ENCODE measurements at places on chromosomes 7 and 10. TPM values are rescaled to one million over a fixed set of nuclear protein-coding genes. Genes with fewer than 3 reads are reported as not detected.

CPA4 gene
- 113 TPM for total RNA-seq

RARRES2 gene
- total RNA-seq, result not detected

TRIM50 gene
- not detected for total RNA-seq

SEC24C gene
- total RNA-seq, result 88.3 TPM

NPFFR1 gene
- total RNA-seq, result not detected

PRPS1L1 gene
- total RNA-seq, result not detected

DAGLB gene
- total RNA-seq, result 14.7 TPM

ADAM22 gene
- total RNA-seq, result 1.8 TPM

PTPRE gene
- total RNA-seq, result 9.5 TPM

C10orf67 gene
- not detected for total RNA-seq

OR2A12 gene
- total RNA-seq, result not detected

PDE6C gene
- not detected for total RNA-seq

AS3MT gene
- total RNA-seq, result 5.3 TPM

PTPN12 gene
- total RNA-seq, result 66.5 TPM

HTR5A gene
- total RNA-seq, result not detected

CYP3A7 gene
- 0.30 TPM for total RNA-seq

IKZF5 gene
- 3.3 TPM for total RNA-seq

UCN3 gene
- not detected for total RNA-seq

MRLN gene
- not detected for total RNA-seq
